ENCODE measurements at places on chromosomes 5 and 9. TPM values are rescaled to one million over a fixed set of nuclear protein-coding genes. Genes with fewer than 3 reads are reported as not detected.

DNA sequence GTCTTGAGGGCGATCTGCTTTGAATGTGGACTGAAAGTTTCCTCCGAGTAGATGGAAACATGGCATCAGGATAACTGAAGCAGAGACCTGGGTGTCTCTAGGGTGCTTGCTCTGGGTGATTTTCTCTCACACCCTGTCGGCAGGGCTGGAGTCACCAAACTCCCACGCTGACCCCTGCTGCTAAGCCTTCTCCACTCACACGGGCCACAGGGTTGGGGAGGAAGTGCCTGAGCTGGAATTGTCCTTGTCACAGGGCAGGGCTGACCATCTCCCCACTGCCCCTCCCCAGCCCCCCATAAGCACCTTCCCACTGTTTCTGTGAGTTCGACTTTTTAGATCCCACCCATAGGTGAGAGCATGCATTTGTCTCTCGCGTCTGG, 212.9 kb downstream of the FANCC start:
- no peak for DNase-seq

Gene PCA3
- not detected for total RNA-seq

DNA sequence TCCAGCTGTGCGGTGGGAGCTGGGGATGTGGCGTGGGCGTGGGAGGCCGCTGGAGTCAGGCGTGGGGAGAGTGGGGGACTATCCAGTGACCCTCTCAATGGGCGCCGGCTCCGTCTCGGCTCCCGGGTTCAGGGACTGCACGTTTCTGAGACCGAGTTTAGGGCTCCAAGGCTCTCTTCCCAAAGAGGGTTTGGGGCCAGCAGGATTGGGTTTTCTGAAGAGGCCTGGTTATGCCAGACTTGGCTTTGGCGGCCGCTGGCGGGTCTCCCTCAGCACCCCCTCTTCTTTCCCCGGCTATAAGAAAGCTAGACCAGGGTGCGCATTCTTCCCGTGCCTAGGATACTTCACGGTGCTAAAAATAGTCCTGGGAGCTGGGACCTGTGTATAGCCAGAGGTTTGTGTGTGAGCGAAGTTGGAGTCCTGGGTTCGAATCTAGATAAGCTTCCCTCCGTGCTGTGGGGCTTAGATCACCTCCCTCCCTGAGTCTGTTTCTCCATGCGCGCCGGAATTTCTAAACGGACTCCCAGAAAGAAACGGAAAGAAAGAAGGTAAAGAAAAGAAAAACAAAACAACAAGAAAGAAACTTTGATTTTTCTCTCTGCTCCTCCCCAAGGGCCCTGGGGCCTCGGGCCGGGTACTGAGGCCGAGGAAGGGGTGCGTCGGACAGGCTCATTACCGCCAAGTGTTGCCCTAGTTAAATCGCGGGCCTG, 5.0 kb downstream of the HAND1 start:
- DNase-seq, result no peak

DNA sequence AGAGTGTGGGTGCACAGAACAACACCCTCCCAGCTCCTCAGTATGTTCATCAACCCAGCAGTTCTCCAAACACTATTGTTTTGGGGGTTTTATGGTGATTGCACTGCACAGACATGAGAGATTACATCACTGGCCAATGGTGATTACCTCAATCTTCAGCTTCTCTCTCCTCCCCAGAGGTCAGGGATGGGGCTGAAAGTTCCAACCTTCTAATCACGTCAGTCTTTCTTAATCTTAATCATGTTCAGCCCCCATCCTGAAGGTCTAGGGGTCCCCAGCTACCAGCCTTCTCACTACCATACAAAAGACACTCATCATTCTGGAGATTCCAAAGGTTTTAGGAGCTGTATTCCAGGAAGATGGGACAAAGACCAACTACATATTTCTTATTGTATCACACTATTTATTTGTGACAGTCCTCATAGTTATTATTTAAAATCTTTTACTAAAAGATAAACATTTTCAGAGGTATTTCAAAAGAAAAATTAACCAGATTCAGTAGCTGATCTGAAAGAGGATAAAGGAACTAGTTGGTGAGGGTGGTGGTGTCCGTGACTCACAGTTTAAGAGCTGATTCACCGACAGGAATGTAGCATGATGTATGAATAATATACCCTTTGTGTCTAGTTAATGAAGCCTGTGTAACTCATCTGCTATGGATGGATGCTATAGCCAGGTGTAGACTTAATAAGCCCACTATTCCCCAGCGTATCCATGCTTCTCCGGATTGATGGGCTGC, 35.6 kb downstream of the RASEF start:
- no peak for DNase-seq

Gene C5orf58
- total RNA-seq, result not detected

DNA sequence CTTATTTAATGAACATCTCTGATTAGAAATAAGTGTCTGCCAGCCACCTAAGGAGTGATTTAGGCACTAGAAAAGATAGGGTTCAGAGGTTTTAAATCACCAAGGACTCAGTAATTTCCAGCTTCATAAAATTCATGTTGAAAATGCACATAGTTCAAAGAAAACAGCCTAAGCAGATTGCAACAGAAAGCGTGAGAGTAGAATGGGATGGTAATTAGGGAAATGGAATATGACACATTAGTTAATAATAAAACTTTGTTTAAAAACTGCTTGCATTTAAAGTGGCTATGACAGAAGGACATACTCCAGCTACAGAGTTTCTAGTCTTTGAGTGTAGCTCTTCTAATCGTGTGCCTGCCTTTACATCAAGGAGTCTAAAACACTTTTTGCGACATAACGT, 490.8 kb downstream of the TLE4 start:
- no peak for DNase-seq

DNA sequence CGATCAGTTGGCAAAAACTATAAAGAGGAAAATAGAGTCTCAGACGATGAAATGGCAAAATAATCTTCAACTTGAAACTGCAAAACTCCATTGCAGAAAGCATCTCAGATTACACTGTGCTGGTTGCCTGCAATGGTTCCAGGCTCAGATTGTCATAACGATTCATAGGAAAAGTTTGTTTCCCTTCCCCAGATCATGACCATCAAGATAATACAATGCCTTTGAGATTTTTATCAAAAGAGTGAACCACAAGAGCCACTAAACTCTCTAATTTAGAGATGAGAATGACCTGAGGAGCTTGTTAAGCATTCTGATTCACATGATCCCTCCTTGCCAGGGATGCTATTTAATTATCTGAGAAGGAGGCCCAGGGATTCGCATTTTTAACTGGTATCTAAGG, 52.6 kb upstream of the ITGA1 start:
- DNase-seq, result no peak

GRCh38 chr5:173202266-173202875, 32.6 kb downstream of the NKX2-5 start:
- DNase-seq, result no peak

Gene SLC9A3
- total RNA-seq, result 1.1 TPM

- DNase-seq, result no peak
Observed at GRCh38 chr9:127360829-127361228, 36.1 kb upstream of the SLC2A8 start.

DNA sequence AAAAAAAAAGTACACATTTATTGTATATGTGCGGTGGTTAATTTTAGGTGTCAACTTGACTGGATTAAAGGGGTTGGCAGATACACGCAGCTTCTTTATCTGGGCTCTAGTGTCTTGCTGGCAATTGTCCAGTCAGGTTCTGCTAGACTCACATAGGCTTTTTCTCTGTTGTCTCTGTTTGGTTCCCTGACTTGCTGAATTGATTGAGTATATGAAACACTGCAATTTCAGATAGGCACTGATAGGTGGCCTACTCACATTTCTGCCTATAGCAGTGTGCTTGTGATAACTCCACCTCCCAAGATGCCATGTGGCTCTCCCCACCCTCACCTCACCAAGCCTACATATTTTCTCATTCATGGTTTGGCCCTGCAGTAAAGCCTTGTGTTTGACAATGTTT, 52.5 kb downstream of the AOPEP start:
- no peak for DNase-seq

DNA sequence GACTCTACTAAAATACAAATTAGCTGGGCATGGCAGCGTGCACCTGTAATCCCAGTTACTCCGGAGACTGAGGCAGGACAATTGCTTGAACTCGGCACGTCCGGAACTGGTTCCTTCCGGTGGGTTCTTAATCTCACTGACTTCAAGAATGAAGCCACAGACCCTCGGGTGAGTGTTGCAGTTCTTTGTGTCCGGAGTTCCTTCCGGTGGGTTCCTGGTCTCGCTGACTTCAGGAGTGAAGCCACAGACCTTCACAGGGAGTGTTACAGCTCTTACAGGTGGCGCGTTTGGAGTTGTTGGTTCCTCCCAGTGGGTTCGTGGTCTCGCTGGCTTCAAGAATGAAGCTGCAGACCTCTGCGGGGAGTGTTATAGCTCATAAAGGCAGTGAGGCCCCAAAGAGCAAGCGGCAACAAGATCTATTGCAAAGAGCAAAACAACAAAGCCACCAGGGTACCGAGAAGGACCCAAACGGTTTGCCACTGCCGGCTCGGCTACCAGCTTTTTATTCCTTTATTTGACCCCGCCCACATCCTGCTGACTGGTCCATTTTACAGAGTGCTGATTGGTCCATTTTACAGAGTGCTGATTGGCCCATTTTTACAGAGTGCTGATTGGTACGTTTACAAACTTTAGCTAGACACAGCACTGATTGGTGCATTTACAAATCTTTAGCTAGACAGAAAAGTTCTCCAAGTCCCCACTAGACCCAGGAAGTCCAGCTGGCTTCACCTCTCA, 28.6 kb upstream of the SLC6A19 start:
- peak; percentile 26 for DNase-seq

GRCh38 chr5:133792024-133792423, 176.4 kb downstream of the C5orf15 start:
- no peak for DNase-seq

- DNase-seq, result no peak
Observed at GRCh38 chr5:147554261-147554817, 44.5 kb upstream of the DPYSL3 start.

GRCh38 chr5:76683816-76684731, 31.9 kb upstream of the F2R start:
- DNase-seq, result no peak

DNA sequence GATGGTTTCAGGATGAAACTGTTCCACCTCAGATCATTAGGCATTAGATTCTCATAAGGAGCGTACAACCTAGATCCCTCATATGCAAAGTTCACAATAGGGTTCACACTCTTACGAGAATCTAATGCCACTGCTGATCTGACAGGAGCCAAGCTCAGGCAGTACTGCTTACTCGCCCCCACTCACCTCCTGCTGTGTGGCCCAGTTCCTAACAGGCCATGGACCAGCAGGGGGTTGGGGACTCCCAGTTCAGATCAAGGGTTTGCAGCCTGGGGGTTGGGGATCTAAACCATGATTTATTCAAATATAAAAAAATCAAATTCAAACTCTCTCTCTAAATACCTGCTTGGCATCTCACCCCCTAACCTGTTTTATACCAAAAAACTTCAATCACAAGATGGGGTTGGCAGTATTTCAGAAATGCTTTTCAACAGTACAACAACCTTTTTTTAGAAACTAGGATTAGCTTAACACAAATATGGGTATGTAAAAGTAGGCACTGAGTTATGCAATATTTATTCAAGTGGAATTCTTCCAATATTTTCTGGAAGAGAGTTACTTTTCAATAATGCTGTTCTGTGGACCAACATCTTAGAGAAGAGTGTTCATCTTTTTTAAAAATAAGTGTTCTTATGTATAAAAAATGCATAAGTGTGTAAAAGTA, 30.1 kb upstream of the SLC12A2 start:
- DNase-seq, result no peak

DNA sequence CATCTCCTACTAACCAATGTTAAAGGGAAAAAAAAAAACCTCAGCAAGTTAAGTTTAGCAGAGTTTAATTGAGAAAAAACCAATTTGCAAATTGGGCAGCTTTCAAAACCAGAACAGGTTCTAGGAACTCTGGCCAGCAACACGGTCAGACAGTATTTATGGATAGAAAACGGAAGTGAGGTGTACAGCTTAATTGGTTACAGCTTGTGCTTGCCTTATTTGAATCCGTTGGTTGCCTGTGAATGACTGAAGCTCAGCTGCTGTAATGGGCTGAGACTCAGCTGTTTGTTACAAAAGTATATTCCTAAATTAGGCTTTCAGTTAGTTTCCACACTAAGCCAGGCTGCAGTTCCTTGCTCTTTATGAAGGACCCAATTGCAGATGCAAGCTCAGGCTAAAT, 217.0 kb downstream of the SREK1 start:
- no peak for DNase-seq

GRCh38 chr9:76359365-76359764, 34.9 kb downstream of the RFK start:
- DNase-seq, result no peak

DNA sequence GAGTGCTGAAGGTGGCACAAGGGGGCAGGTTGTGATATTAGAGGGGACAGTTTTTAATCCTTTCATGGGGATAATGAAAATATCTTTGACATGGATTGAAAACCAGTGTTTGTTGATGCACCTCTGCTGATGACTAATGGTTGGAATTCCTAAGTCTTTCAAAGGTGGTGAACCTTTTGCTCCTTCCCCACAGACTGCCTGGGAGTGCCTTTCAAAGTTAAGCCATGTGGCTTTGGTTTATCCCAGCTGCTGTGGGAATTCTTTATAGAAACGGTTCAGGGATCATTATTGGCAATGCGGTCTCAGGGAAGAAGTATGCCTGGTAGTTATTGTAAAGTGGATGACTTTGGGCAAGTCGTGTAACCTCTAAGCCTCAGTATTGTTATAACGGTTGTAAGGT, 45.7 kb downstream of the PIP5K1B start:
- DNase-seq, result no peak

DNA sequence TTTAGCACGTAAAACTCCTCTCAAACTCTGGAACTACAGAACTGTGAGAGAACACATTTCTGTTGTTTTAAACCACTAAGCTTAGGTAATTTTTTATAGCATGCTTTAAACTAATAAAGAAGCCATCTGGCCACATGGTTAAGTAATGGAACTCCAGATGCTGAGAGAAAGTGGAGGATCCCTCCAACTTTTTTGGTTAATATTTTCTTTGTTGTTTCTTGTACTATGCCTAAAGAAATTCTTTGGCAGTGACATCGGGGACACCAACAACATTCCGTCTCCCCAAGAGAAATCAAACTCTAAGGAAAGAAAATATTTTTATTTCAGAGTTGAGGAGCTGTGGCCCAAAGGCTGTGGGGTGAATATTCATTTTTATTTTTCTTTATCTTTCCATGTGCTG, 734.8 kb upstream of the CDH9 start:
- no peak for DNase-seq

GRCh38 chr5:95818181-95819147, 4.1 kb downstream of the GLRX start:
- peak; percentile 68 for DNase-seq

Gene ITK
- 6.3 TPM for total RNA-seq
